ENCODE measurements at places on chromosomes 3 and 15.

DNA sequence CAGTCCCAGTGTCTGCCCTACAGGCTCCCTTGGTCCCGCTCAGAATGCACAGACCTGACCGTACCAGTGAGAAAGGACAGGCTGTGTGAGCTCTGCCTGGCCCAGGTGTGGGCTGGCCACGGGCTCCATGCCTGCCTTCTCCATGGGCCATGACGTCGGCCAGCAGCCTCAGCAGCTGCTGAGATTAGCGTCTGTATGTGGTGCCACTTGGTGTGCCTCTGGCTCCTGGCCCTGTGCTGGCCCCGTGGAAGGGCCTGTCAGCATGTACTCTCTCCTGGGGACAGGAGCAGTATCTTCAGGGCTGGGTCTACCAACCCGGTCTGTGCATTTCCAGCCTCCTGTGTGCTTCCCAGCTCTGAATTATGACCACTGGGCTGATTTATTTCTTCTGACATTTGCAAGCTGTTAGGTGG, 25.7 kb downstream of the KLF13 start:
- DNase-seq = no peak

DNA sequence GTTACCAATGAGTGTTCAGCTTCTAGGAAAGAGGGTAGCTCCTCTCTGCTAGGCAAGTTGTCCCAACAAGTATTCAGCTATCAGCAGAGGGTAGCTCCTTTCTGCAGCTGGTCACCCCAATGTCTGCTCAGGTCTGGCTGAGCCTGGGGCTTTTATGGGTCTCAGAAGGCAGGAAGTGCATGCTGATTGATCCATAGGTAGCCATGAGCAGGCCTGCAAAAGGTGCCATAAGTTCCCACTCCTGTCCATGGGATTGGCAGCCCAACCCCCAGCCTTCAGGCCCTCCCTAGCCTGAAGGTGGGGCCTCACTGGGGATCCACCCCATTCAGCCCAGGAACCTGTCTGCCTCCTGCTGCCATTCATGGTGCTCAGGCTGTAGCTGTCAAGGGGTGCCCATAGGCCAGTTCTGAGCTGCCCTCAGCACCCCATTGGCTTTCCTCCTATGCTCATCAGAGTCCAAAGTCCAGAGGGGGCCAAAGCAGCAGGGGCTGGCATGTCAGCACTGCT, 34.6 kb upstream of the DNAJC13 start:
- DNase-seq = no peak

GRCh38 chr15:80779658-80780415, 667 bp downstream of the CEMIP start:
- no peak for DNase-seq

GRCh38 chr3:44513513-44513912, 36.0 kb upstream of the ZNF445 start:
- no peak for DNase-seq

DNA sequence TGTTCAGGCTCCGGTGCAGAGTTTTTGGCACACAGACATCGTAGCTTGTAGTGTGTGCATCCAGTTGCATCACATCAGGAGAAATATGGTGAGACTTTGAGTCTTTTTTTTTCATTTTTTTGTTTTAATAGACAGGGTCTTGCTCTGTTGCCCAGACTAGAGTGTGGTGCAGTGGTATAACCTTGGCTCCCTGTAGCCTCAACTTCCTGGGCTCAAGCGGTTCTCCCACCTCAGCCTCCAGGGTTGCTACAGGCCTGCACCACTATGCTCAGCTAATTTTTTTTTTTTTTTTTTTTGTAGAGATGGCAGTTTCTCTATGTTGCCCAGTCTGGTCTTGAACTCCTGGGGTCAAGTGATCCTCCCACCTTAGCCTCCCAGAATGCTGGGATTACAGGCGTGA, 51.1 kb upstream of the TEX264 start:
- no peak for DNase-seq

GRCh38 chr3:127777921-127778656, 44.2 kb downstream of the MGLL start:
- DNase-seq = no peak

- no peak for DNase-seq
Observed at GRCh38 chr3:37982331-37982730, 8.3 kb upstream of the VILL start.

- no peak for DNase-seq
Observed at GRCh38 chr3:46517016-46517783, 19.4 kb downstream of the RTP3 start.

DNA sequence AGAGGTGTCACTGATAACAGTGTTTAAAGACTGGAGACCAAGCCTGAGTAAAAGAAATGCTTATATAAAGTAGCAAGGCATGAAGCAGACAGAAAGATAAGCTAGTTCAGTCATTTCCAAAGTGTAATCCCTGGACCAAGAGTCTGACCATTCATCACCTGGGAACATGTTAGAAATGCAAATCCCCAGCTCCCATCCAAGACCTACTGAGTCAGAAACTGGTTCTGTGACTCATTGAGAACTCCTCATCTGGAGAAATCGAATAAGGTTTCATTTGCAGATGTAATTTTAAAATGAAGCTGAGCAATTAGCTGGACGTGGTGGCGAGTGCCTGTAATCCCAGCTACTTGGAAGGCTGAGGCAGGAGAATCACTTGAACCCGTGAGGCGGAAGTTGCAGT, 473.9 kb upstream of the UBE2E2 start:
- no peak for DNase-seq

All from GM18507 (cell line).